Hippocampal formation (tissue), 2 donors: ENCODE measurements at places on chromosomes 5 and 9.

DNA sequence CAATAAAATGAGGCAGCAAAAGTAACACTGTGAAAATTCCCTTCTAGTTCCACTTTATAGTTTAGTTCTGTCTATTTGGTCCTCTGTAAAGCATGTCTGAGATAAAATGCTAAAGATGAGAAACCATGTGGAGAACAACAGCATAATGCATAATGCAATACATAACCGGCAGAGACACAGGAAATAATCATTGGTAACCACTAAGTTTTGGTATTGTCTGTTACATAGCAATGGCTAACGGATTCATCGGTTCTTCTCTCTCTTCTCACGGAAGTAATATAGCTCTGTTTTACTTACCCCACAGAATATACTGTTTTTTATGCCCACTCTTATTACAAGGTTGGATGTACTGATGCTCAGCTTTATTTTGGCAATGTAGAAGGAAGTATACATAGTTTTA lies 158.9 kb downstream of the FAM174A start:
- no peak for DNase-seq

- DNase-seq, result no peak
Observed at GRCh38 chr5:180304016-180304292, 12.1 kb upstream of the MAPK9 start.

DNA sequence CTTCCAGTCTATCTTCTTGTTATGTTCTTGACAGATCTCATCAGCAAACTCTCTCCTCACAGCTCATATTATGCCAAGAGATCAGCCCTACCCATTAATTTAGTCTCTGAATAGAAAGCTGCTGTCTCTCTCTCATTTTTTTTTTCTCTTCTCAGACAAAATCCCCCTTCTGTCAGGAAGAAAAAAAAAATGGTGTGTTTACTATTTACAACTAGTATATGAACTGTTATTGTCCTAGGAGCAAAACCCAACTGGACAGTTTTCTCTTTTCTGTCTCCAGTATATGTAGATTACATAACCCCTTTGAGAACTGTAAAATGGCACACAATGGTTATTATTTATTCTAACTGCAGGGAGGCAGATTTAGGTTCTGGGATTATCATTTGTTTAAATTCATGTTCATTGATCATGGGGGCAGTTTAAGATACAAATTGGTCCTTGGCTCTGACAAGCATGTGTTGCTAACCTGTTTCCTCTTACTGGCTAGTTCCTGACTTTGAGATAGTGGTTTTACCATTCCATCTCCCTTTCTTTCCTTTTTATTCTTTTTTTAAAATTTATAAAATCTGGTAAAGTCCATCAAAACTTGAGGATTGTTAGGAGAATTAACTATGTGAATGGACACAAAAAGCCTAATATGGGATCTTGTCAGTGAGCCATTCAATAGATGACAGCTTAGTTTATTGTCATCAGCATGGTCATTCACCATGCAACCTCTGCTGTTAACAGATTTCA lies 210.0 kb upstream of the PAPPA start:
- DNase-seq, result no peak

GRCh38 chr5:32779754-32780415 lies 68.8 kb downstream of the NPR3 start:
- no peak for DNase-seq

- DNase-seq, result no peak
Observed at GRCh38 chr5:132006331-132007120, 4.9 kb downstream of the ACSL6 start.

DNA sequence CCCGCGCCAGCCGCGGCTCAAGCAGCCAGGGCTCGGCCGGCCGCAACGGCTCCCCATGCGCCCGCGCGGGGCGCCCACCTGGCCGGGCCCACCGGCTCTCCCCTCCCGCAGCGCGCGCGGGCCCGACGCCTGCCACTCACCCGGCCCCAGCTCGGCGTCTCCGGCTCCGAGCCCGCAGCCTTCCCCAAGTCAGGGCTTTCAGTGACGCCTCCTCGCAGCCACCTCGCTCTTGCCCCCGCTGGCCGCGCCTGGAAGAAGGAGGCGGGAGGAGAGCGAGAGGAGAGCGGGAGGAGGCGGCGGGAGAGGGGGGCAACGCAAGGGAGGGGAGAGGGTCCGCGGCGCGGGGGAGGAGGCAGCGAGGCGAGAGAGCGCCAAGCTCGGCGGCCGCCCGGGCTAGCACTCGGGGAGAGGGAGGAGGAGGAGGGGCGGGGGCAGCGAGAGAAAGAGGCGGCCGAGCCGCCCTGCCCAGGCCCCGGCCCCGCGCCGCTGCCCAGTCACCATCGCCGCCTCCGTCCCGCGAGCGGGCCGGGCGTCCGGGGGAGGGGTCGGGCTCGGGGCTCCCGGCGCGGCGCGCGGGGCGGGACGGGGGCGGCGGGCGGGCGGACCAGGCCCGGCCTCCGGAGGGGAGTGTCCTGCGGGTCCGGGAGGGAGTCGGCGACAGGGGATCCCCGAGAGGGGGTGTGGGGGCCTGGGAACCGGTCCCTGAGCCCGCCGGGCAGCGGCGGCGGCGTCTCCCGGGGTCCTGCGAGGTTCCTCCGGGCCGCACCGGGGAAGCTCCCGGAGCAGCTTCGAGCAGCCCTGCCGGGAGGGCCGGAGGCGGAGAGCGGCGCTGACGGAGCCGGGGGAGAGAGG lies at the start of gene LHFPL2:
Gene LHFPL2 (minus strand): TSS at position 414 of the 852 bp plus-strand sequence. CDS start 138,559 bp downstream, outside the sequence.
- DNase-seq, result peak; percentile 69

DNA sequence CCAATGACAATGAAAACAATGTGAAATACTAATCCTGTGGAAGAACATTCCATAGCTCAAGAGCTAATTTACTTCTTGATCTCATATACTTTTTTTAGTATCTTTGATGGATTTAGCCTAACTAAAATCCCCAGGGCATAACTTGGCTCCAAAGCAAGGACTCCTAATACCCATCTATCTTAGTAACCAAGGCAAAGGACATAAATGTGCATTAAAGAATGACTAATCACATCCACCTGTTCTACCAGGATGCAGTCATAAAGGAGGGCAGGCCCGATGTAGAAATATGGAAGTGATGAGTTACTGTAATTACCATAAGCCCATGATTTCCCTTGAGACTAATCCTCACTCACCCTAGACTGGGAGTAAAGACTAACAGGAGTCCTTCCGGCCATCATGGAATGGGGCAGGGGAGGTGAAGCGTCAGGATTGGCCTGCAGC lies 56.9 kb downstream of the KIF24 start:
- DNase-seq, result no peak

- no peak for DNase-seq
Observed at GRCh38 chr5:154697371-154697770, 57.8 kb upstream of the LARP1 start.

- DNase-seq, result no peak
Observed at GRCh38 chr5:7642029-7642428, 208.9 kb downstream of the CFAP90 start.

- no peak for DNase-seq
Observed at GRCh38 chr5:83665631-83666030, 55.0 kb downstream of the HAPLN1 start.

DNA sequence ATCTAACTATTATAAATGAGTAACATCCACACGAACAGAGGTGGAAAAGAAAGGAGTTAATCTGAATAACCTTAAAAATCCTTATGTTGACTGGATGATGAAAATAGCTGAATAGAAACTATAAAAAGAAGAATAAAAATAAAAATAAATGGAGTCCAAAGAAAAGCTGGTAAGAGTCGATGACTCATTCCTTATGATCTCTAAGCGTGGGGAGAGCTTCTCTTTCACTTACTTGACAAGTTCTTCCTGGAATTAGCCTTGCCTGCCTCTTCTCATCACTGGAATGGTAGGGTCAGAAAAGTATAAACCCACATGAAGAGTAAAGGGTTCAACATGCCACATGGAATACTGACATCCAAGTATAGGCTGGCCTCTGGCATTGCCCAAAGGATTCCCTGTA lies 477.0 kb upstream of the RGMB start:
- no peak for DNase-seq

DNA sequence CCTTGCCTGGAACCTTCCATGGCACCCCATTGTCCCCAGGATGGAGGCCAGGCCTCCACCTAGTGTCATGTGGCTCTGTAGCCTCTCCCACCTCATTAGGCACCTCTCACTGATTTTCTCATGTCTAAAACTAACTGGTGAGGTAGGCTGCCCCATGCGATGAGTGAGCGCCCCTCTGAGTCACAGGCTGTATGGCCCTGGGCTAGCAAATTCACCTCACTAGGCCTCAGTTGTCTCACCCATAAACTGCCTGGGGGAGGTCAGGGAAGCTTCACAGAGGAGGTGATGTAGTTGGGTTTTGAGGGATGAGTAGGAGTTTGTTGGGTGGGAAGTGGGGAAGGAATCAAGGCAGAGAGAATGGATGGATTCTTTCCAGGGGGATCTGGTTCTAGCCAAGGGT lies 8.8 kb downstream of the RXRA start:
- no peak for DNase-seq

GRCh38 chr5:176619203-176619568 lies 9.2 kb upstream of the GPRIN1 start:
- peak; percentile 70 for DNase-seq

DNA sequence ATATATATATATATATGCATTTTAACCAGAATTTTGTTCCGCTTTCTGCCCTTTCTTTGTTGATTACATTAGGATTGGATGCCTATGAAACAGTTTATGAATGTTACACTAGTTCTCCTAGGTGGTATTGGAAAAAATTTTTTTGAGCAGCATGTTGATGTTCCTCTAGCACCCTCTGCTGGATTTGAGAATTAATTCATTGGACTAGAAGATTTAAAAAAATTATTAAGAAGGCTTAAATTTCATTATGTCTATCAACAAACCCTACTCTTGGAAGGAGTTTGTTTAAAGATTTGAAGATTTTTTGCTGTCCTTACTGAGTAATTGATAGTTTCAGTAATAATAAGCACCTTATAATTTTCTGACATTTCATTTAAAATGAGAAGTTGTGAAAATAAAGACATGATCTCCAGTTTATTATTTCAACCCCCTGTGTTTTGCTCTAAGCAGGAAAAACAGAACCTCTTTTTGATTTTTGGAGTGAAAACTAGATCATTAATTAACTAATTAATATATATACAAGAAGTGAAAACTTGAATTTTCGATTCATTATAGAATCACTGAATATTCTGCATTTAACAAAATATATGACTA lies 89.6 kb downstream of the CCDC171 start:
- DNase-seq, result no peak

DNA sequence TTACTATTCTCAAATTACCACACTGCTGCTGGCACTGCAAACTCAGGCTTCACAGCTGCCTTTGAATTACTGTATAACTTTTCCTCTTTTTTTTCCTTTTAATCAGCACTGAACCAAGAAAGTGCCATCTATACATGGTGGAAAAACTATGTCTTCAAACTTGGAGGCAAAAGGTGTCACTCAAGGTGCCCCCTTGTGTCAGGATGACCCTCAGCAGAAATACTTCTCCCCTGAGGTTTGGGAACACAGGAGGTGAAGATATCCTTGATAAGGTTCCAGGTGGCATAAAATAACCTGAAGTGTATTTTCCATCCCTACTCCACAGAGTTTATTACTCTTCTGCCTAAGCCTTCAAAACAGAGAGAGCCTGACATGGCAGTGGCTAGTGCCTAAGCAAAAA lies 14.5 kb downstream of the FRMD3 start:
- DNase-seq, result no peak

DNA sequence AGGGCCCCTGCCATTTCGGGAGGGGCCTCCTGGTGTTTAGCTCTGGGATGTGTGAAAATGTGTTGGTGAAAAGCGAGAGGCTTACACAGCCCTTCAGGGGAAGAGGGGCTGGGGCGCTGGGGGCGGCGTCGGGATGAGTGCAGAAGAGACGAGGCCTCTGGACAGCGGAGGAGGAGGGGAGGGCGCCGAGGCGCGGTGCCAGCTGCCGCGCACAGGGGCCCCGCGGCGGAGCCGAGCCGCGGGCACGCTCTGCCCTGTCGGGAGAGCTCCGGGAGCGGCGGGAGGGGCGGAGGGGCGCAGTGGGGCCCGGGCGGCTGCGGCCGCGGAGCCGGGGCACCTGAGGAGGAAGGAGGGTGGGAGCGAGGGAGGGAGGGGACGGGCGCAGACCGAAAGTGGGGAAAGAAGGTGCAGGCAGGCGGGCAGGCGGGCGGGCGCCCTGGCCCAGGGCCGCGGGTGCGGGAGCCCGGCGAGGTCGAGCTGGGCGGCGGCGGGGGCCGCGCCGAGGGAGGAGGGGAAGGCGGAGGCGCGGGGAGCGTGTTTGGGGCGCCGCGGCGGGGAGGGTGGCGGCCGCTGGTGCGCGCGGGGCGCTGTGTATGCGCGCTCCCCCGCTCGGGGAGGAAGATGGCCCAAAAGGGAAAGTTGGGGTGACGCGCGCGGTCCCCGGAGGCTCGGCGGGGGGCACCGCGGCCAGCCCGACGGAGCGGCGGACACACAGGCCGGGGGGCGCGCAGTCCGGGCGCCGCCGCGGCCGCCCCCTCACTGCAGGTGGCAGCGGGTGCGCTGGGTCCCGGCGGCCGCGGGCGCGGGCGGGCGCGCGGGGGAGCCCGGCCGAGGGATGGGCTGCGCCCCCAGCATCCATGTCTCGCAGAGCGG lies at the start of gene PDE8B:
Gene PDE8B (plus strand): TSS at position 590 of the 873 bp plus-strand sequence. CDS start 246 bp downstream, at position 836.
- DNase-seq, result no peak

DNA sequence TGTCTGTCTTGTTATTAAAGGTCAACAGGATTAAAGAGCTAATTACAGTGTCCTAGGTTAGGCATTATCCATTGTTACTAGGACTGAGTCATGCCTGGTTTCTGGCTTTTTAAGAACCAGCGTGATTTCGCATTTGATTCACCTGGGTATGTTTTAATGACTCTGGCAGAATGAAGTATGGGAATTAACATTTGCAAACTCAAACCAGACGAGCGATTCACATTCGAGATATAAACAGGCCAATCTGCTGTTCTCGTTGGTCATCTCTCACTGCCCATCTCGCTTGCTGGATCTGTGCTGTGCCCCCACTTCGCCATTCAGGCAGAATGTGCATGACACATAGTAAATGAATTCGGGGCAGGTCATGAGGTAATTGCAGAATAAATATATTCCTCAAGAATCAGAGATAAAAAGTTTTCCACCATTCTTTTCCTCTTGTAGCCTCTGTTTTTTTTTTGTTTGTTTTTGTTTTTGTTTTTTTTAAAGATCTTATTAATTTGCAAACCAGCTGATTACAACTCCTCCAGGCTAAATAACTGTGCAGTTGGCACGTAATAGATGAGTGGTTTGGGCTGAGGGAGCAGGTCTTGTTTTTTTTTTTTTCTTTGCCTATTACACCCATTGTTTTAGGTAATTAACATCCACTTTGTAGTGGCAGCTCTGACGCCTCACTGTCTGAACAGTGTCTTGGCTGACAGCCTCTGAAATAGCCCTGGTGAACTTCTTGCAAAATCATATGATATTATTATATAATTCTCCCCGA lies 313.5 kb upstream of the MSX2 start:
- no peak for DNase-seq

GRCh38 chr9:93132946-93133680 lies 938 bp downstream of the NINJ1 start:
- DNase-seq, result peak; percentile 58

DNA sequence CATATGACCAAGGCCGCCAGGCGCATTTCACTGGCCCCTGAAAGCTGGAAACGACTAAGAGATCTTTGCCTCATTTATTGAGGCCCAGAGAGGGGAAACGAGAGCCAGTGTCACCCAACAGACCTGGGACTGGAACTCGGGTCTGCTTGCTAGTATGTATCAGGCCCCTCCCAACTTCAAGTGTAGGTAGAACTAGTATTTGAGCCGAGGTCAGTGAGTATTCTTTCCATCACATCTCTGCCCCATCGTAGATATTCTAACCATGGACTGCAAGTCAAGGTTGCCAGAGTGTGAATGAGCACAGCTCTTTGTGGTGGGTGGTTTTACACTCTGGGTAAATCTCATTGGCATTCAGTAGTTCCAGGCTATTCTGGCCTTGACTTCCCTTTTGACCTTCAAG lies 42.2 kb downstream of the GPR107 start:
- no peak for DNase-seq
